Hematopoietic multipotent progenitor cell treated with erythropoietin and hydrocortisone succinate and interleukin-3 and kit ligand, for 15 days (in vitro differentiated cells): ENCODE measurements at places on chromosomes 2 and 18.

GRCh38 chr2:133936601-133937000 lies 317.3 kb upstream of the MGAT5 start:
- DNase-seq = no peak

GRCh38 chr2:168723275-168723899 lies 79.0 kb upstream of the NOSTRIN start:
- no peak for DNase-seq

DNA sequence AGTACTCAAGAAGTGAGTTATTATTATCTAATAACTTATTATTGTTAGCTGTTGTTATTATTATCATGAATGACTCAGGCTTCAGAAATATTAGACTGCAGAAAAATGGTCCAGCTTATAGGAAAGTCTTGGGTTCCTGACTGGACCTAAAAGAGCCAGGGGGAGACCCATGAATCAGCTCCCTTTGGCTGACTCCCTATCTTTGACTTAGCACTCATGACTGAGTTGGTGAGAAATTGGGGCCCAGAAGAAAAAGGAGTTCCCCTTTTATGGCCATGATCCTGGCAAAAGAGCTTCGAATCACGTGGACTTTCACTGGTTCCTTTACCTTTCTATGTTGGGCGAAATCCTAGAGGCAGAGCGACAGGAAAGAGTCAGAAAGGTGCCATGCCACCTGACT lies 145.8 kb downstream of the MYO3B start:
- no peak for DNase-seq

GRCh38 chr18:28715206-28715605 lies 538.3 kb upstream of the CDH2 start:
- no peak for DNase-seq

DNA sequence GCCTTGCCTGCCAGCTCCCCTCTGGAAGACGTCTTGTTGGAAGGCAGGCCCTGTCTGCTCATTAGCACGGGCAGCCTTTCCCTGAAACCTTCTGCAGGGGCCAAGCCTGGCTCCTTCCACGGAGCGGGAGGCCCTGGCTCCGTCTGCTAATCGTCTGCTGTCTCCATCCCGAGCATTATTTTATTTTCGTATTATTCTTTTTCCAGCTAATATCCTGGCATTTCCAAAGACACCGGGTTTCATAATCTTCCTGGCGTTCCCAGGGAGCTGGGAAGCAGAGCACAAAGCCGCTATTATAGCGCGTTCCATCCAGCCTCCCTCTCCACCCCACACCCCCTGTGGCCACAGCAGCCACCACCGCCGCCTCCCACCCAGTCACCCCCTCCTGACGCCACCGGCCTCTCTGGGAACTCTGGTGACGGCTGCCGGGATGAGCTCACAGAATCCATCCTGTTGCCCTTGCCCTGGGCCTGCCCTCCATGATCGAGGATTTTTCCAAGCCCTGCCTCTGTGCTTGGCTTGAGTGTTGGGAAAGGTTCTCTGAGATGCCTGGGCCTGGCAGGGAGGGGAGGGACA lies 125.5 kb downstream of the DYSF start:
- DNase-seq = no peak

DNA sequence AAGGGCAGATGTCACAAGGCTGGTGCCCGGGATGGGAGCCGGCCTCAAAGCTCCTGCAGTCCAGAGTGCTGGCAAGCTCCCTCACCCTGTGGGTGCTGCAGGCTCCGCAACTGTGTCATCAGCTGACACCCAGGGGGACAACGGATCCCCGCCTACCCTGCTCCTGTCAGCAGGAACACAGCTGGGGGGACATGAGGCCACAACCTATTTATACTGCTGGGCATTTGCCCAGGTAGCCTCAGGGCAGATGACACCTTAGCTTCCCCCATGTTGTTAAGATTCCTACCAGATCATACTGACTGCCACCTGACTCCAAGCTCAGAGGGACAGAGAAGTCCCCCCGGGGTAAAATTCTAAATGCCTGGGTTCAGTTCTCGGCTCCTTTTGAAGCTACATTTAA lies 1.2 kb downstream of the ANKRD23 start:
- DNase-seq = no peak

GRCh38 chr2:106638580-106638979 lies 151.4 kb downstream of the CD8B2 start:
- no peak for DNase-seq

DNA sequence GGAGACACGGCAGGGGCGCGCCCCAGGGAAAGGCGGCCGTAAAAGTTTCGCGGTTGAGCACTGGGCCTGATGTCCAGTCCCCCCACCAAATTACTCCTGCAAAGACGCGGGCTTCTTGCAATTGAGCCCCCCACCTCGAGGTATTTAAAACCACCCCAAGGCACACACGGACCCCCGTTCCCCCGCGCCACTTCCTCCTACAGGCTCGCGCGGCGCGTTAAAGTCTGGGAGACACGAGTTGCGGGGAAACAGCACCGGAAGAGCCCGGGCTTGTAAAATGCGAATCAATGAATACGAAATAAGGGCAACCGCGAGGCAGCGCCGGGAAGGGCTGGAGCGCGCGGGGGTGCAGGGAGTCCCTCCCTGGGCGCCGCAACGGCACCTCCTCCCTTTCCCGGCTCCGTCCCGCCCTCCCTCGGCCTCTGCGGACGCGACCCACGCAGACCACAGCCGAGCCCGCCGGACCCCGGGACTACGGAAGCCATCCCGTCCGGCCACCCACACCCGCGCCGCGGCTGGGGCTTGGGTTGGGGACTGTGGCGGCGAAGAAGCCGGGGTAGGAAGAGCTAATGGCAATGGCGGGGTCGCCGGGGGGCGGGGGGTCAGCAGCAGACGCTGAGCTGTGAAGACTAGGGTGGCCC lies 918 bp upstream of the NETO1 start:
- DNase-seq = no peak

DNA sequence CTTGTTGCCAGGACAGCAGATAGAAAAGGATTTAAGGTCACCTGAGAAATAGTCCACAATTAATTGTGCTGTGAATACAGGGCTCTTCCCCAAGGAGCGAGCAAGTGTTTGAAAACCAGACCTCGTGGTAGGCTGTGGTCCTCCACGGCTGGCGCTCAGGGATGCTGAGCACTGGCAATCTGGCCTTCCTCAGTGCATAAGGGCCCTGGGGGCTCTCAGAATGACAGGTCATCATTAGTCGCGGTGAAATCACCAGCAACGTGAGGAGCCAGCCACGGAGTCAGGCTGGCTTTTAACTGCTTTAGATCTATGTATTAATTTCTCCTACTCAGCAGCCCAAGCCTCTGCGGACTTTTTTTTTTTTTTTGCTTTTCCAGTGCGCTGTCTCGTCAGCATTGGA lies 148.5 kb downstream of the FHOD3 start:
- DNase-seq = no peak

DNA sequence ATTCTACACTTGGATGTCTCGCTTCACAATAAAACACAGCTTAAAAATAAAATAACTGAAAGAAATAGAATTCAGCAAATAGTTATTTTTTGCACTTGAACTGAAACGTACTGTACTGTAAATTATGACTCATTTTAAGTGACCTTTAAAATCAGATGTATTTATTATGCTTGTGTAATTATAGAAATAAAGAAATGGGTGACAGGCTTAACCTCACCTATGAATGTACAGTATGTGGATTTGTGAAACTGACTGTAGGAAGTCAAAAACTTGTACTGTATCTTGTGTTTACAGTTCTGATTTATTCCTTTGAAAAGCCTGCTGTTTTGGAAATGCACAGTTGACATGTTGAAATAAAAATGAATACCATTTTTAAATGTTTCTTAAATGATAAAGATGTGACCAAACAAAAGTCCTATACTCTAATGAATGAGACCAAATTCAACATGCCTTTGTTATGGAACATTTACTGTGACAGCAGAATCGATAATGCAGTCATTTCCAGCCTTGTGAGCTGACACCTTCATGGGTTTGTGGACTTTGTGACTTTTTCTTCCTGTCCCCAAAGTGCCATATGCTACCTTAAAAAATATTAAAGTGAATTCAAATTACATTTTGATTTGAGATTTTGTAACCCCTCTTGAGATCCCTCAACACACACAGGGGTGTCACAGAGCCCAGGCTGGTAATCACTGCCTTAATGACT lies 32.7 kb downstream of the NEMP2 start:
- DNase-seq = no peak

- no peak for DNase-seq
These were observed 713.0 kb downstream of the TDRD15 start for GRCh38 chr2:21836719-21837118.

- no peak for DNase-seq
These were observed 84.4 kb upstream of the ZCCHC2 start for GRCh38 chr18:62438402-62438801.

- no peak for DNase-seq
These were observed 26.8 kb downstream of the ITM2C start for GRCh38 chr2:230891509-230891908.

- DNase-seq = no peak
These were observed 181.4 kb downstream of the OSR1 start for GRCh38 chr2:19176977-19177376.

GRCh38 chr2:41923156-41923786 lies 124.5 kb upstream of the PKDCC start:
- no peak for DNase-seq

DNA sequence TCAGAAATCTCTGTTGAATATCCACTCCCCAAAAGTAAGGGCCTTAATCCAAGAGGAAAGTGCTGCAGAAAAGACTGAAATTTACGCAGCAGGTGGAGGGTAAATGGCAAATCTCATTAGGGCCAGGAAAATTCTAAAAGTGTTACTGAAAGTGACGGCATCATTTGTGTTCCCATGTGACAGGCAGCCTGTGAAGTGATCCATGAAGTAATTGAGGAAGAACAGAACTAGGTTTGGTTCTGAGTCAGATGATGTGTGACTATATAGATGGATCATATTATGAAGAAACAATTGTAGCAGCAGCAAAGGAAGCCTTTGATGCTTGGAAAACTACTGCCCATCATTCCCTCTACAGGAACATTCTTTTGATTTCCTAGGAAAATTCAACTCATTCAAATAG lies 401.2 kb downstream of the TGIF1 start:
- DNase-seq = no peak

GRCh38 chr2:15968280-15969178 lies 28.2 kb downstream of the MYCN start:
- DNase-seq = no peak

DNA sequence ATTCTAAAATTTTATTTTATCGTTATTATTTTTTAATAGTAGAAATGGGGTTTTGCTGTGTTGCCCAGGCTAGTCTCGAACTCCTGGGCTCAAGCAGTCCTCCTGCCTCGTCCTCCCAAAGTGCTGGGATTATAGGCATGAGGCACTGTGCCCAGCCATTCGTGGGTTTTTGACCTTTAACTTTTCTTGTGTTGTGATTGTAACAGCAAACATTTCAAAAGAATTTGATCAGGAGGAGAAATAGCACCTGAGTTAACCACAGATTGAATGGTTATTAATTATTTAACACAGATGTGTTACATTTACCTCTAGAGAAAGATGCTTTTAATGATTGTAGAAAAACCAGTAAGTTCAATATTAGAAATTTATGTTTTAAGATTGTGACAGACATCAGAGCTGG lies 132.0 kb downstream of the HAUS1 start:
- no peak for DNase-seq

GRCh38 chr2:8524823-8525222 lies 157.0 kb upstream of the ID2 start:
- no peak for DNase-seq

GRCh38 chr18:12922266-12922665 lies 25.5 kb upstream of the SEH1L start:
- DNase-seq = no peak

DNA sequence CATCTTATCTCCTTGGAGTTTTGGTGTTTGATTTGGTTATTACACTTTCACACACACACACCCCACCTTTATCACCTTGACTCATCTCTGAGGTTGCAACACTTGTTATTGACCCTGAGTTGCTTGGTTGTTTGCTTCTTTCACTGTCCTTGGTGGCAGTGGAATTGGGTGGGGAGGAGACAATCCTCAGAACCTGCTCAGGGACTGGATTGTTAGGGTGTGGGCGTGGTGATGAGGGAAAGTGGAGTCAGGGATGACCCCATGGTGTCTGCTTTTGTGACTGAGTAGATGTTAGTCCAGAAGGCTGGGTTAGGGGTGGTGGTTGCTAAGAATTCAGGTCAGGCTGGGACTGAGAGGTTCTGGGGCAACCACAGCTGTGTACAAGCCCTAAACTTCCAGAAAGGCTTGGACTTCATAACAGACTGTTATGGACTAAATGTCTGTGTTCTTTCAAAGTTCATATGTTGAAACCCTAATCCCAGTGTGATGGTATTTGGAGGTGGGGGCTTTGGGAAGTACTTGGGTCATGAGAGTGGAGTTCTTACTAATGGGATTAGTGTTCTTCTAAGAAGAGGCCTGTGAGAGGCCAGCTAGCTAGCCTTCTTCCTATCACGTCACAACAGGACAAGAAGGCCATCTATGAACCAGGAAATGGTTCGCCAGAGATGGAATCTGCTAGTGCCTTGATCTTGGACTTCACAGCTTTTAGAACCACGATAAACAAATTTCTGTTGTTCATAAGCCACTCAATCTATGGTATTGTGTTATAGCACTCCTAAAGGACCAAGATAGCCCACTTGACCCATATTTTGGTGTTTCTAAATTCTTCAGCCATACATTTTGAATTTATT lies 3.4 kb upstream of the DIS3L2 start:
- no peak for DNase-seq

- no peak for DNase-seq
These were observed 4.5 kb downstream of the SCLY start for GRCh38 chr2:238065071-238065846.

DNA sequence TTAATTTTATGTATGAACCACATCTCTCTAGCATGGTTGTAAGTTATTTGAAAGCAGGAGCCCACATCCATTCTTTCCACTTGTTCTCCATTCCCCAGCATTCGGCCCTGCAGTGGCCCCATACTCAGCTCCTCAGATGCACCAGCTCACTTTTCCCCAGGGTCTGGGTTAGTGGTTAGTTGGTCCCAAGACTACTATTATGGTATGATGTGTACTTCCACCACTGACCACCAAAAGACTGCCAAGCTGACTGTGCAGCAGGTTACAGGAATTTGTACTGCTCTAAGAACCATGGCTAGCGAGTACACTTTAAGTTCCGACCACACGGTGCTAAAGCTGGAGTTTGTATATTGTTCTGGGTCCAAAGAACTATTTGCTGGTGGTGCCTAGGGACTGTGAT lies 413.6 kb upstream of the TCF4 start:
- DNase-seq = no peak

DNA sequence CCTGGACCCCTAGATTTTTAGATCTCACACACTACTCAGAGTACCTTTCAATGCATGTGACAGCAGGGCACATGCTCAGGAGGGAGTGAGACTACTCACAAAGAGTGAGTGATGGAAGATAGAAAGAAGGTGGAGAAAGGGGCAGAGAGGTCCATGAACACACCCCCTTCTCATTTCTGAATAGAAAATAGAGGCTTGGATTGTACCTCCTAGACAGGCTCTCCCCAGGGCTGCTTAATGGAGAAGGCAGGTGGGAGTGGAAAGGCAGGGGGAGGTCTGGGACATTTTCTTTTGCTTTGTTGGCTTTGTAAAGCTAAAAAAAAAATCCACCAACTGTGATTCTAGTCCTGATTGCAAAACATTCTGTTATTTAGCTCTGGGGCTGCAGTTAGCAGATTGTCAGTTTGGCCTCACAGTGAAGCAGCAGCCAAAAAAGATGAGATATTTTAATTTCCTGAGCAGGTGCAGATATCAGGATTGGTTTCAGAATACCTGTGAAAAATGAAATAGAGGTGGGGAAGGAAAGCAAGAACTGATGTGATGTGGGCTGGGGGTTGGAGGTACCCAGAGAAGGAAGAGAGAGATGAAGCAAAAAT lies 119.3 kb upstream of the GYPC start:
- DNase-seq = no peak

- DNase-seq = no peak
These were observed 86.5 kb downstream of the LRP2 start for GRCh38 chr2:169275696-169276444.

GRCh38 chr18:40431071-40431985 lies 1523.7 kb upstream of the PIK3C3 start:
- no peak for DNase-seq
